ENCODE measurements at places on chromosomes 2 and 18.

- no peak for DNase-seq
These were observed 477.1 kb upstream of the ID2 start for GRCh38 chr2:8204711-8205110.

GRCh38 chr2:67667054-67667908 lies 270.1 kb downstream of the ETAA1 start:
- no peak for DNase-seq

DNA sequence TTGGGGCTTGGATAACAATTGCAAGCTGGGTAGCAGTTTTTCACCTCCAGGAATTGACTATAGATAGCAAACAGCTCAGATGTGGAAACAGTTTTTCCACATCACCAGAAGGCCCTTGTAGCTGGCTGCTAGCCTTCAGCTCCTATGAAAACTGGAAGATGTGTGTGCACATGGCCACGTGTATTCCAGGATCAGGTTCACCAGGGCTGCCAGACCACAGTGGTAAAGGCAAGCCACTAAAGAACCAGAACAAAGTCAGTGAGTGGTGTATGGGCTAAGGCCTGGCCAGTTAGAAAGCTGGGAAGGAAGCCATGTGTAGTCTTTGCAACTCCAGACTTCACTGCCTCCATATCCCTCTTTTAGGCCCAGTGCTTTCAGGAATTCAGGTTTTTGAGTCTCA lies 12.9 kb downstream of the LRRTM1 start:
- no peak for DNase-seq

DNA sequence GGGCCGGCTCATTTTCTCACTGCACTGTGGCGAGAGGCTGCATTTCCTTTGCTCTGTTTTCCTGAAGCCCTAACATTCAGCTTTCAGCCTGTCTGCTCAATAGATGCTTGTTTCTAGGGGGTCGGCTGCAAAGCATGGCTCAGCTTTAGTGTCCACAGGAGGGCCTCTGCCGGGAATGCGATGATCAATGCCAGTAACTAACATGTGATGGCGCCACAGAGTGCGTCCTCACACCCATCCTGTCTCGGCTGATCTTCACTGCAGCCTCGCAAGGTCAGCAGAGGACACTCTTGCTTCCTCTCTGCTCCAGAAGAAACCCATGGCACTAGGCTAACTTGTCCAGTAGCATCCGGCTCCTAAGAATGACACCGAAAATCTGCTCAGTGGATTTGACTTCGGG lies 156.4 kb upstream of the PXDN start:
- DNase-seq = no peak

- DNase-seq = no peak
These were observed 89.4 kb downstream of the ARHGAP15 start for GRCh38 chr2:143218621-143219020.

DNA sequence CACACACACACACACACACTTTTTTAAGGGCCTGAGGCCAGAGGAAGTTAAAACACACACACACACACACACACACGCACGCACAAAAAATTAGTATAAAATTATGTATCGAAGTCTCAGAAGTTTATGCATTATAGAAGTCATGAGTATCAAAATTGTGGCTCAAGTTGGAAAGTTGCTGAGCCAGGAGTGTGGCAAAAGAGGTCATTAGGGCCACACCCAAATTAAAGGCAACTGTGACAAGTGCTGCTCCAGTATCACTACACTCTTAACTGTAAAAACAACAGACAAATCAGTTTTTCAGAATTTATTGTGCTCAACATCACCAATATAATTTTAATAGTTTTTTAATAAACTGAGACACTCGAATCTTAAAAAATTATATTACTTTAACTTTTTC lies 36.9 kb downstream of the YWHAQ start:
- DNase-seq = no peak

- no peak for DNase-seq
These were observed 64.0 kb upstream of the REG3A start for GRCh38 chr2:79223539-79223938.

DNA sequence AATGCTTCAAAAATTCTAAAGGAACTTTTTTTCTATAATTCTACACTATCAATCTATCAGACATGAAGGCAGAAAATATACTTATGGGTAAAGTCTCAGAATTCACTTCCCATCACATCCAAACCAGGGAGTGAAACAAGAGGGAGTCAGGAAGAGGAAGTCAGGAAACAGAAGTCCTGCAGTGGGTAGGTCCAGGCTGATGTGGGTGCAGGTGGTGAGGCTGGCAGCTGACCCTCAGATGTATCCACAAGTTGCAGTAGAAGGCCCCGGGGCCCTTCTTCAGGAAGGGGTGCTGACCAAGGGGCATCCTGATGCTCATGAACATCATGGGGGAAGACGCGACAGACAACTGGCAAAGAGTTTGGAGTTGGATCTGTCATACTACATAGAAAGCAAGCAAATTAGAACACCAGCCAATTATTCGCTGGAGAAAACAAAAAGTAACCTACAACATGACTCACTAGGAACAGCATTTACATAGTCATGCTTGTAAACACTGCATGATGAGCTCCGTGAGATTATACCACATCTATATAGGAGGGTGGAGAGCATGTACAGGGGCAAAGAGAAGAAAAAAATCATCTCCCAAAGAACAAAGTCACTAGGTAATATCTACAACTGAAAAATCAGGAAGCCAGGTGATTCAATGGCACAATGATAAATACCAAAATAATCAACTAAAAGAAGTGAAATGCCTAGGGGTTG lies 4.2 kb downstream of the UXS1 start:
- no peak for DNase-seq

- DNase-seq = no peak
These were observed 27.5 kb downstream of the SP100 start for GRCh38 chr2:230443541-230443940.

DNA sequence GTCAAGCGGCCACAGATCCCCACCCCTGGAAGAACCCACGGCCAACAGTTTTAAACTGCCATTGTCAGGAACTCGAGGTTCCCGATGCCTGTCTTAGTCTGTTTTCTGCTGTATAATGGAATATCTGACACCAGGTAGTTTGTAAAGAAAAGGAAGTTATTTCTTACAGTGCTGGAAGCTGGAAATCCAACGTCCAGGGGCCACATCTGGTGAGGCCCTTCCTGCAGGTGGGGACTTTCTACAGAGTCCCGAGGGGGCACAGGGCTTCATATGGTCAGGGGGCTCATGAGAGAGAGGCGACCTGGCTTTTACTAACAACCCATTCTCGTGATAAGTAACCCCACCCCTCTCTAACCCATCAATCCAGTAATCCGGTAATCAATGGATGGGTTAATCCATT lies 501.6 kb upstream of the MYT1L start:
- DNase-seq = no peak

GRCh38 chr2:176272870-176273459 lies 3.7 kb downstream of the MTX2 start:
- DNase-seq = no peak

GRCh38 chr2:239093952-239094351 lies 246.1 kb downstream of the TWIST2 start:
- no peak for DNase-seq

DNA sequence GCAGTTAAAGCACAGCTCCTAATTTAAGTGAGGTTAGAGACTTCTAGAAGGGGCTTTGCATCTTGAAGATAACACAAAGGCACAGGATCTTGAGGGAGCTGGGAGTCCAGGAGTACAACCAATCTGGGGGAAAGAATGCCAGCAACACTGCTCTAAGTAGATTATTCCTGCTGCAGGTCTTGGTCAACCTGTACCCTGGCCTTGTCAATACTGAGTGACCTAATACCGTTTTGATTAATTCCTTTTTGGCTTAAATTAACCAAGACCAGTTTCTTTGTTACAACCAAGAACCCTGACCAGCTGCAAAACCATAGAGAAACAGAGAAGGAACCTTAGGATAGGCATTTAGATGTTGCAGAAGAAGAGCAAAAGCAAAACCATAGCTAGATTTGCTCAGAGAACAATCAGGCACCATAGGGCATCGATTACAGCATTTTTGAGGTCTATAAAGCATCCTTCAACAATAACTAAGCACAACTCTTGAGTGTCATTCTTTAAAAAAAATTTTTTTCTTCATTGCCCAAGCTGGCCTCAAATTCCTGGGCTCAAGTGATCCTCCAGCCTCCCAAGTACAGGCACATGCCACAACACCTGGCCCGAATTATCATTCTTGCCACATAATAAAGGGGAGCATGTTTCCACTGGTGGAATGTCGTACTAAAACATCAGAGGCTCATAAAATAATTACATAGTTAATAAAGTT lies 6.3 kb downstream of the STARD7 start:
- no peak for DNase-seq

GRCh38 chr18:21742315-21742687 lies 1.7 kb downstream of the MIB1 start:
- no peak for DNase-seq

- DNase-seq = no peak
These were observed 24.9 kb upstream of the EPC2 start for GRCh38 chr2:148619560-148620195.

GRCh38 chr2:215436705-215437565 lies 1.1 kb upstream of the FN1 start:
- no peak for DNase-seq

GRCh38 chr2:227436436-227437174 lies 35.4 kb upstream of the AGFG1 start:
- DNase-seq = no peak

- no peak for DNase-seq
These were observed 266.1 kb upstream of the CYP26B1 start for GRCh38 chr2:72413716-72414115.

- no peak for DNase-seq
These were observed 494.4 kb downstream of the FBXO15 start for GRCh38 chr18:73653251-73653650.

GRCh38 chr2:200730960-200731359 lies 80.8 kb upstream of the BZW1 start:
- DNase-seq = no peak

DNA sequence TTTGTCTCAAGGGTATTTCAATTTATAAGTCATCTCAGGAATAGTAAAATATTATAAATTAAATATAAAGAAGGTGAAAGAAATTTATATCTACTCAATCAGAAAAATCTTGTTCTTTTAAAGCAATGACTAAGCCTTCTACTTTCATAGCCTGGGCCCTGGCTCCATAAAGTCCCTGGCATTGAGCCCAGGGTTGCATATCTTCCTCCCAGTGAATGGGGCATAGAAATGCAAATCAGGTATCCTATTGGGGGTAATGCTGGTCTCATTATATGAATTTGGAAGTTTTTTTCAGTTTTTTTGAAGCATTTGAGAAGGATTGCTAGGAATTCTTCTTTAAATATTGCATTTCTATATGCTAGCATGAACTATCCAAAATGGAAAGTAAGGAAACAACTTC lies 73.9 kb upstream of the MC2R start:
- DNase-seq = no peak

GRCh38 chr18:62904396-62905285 lies 189.3 kb downstream of the PHLPP1 start:
- no peak for DNase-seq

DNA sequence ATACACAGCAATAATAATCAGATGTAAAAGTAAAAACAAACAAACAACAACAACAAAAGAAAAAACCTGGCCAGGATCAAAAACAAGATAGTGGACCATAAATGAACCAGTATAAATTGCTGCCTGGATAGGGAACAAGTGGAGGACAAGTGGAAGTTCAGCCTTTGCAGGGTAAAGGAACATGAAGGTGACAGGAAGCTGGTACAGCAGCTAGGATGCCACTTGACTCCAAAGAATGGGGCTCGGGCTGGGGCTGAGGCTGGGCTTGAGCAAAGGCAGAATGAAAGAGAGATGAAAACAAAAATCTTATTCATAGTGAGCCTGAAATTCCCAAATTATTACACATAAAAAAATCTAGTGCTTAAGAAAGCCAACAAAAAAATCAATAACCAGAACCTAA lies 146.5 kb downstream of the CDH2 start:
- no peak for DNase-seq

GRCh38 chr2:193542762-193543161 lies 1348.0 kb upstream of the TMEFF2 start:
- no peak for DNase-seq

DNA sequence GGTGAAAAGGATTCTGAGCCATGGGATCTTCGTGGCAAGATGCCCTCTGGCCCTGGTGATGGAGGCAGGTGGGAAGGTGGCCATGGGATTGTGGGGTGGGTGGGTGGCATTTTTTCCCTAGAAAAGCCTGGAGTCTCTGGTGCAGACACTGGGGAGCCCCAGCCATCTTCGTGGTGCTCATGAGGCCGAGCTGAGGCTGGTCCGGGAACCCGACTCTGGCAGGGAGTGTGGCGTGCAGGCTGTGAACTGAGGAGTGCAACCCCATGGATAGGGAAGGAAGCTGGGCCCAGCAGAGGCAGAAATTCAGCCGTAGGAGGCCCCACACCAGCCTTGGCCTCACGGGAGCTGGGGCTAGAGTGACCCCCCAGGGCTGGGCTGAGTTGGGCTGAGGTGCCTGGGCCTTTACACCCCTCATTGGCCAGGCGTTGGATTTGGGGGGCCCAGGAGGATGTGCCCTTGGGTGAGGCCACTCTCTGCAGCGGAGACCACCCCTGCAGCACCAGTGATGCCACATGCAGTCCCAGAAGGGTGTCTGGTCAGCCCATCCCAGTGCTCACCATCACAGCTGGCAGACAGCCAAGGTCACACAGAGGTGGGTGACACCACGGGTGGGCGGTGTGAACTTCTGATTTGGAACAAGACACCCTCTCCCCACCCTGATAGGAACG lies 115.6 kb upstream of the HDAC4 start:
- no peak for DNase-seq

GRCh38 chr2:71923143-71923525 lies 224.5 kb downstream of the CYP26B1 start:
- DNase-seq = no peak

DNA sequence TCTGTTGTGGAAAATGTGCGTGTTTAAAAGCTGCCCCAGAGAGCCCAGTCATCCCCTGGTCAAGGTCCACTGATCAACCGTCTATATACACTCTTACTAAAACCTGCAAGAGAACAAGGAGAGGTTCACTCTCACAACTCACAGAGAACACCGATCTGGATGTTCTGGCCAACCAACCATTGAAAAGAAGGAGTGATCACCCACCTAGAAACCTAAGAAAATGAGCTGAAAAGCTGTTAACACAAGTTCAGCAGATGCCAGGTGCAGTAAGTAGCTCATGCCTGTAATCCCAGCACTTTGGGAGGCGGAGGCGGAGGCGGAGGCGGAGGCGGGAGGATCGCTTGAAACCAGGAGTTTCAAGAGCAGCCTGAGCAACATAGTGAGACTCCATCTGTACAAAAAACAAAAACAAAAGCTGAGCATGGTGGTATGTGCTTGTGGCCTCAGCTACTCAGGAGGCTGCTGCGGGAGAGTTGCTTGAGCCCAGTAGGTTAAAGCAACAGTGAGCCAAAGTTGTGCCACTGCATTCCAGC lies 14.5 kb downstream of the ATG16L1 start:
- DNase-seq = no peak

- no peak for DNase-seq
These were observed 197.8 kb downstream of the CTIF start for GRCh38 chr18:48736321-48737260.

- DNase-seq = no peak
These were observed 380.0 kb downstream of the MEIS1 start for GRCh38 chr2:66814916-66815315.

- DNase-seq = no peak
These were observed 22.6 kb downstream of the MAIP1 start for GRCh38 chr2:199977984-199978415.

Measured in cortex of kidney (tissue), 1 donor.